ENCODE measurements at places on chromosomes 2 and 18.

GRCh38 chr2:211033765-211034164 lies 477.4 kb downstream of the CPS1 start:
- no peak for DNase-seq

DNA sequence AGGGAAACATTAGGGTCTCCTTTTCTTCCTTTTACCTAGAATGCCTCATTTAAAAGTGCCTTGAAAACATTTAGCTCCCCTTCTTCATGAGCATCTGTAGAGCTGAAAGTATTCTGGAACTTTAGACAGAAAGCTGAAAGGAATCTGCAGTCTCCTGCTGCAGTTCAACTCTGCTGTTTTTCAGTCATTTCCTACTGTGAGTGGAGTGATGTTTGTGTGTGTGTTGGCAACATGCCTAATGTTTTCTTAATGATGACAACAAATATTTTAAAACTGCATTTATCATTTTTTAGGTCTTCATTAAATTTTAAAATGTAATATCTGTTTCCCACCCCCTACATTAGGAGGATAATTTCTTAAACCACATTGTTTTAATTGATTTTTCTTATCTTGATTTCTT lies 66.6 kb downstream of the TWSG1 start:
- no peak for DNase-seq

DNA sequence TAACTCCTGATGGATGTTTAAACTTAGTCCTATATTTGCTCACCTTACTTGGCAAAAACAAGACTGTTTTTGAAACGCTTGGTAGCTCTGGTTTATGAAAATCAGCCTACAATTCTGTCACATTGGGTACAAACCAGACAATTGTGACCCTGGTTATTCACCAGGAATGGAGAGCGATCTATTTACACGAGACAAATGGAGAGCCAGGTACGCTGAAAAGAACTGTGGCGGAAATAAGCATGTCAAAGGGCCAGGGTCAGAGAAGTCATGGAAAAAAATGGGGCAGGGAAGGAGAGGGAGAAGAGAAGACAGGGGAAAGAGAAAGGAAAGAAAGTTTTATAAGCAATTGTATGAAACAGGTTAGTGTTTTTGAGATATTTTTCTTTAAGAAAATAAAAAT lies 119.5 kb upstream of the ZFP36L2 start:
- no peak for DNase-seq

DNA sequence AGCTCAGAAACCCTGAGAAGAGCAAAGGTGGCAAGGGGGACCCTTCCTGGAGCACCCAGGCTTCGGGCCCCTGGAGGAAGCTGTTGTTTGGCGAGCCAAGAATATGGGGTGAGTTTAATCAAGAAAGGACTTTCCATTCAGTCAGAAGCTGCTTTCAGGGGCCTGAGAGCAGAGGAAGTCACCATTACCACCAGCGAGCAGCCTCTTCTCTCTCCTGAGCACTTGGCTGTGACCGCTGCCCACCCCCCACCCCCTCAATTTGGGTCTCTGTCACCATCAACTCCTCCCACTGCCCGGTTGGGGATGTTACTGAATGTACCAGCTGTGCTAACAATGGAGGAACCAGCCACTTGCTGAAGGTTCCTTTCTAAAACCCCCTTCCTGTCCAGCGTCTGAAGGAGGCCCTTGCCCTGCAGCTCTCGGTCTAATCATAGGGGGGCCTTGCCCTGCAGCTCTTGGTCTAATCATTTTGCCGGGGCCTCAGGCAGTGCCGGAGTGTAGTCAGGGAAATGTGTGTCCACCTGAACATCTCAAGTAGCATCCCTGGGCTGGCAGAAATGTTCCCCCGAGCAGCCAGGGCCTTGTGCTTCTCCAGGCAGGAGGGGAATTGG lies 943 bp downstream of the INPP5D start:
- no peak for DNase-seq

GRCh38 chr2:23757686-23758433 lies 169.1 kb downstream of the ATAD2B start:
- no peak for DNase-seq

- DNase-seq: no peak
These were observed 36.5 kb downstream of the LPIN2 start for GRCh38 chr18:2976218-2977132.

GRCh38 chr2:177519534-177520115 lies 127.1 kb downstream of the AGPS start:
- no peak for DNase-seq

- peak; percentile 61 for DNase-seq
These were observed 412 bp upstream of the NCK2 start for GRCh38 chr2:105744091-105744908.

- DNase-seq: no peak
These were observed 217.5 kb downstream of the ZNF804A start for GRCh38 chr2:184815824-184816223.

- no peak for DNase-seq
These were observed 811.2 kb downstream of the RNF144A start for GRCh38 chr2:7728388-7728787.

DNA sequence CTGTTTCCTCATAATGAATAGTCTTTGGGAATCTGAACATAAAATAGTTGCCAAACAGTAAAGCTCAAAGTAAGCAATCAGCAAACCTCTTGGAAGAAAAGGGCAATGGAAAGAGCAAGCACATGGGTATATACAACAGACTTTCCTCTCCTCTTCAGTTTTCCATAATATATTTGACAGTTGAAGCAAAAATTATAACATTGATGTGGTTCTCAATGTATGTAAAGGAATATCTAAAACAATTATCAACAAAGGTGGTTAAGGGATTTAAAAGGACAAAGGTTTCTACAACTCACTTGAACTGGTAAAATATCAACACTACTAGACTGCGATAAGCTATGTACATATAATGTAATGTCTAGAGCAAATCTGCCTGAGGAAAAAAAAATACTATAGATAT lies 168.6 kb upstream of the SMAD7 start:
- no peak for DNase-seq

DNA sequence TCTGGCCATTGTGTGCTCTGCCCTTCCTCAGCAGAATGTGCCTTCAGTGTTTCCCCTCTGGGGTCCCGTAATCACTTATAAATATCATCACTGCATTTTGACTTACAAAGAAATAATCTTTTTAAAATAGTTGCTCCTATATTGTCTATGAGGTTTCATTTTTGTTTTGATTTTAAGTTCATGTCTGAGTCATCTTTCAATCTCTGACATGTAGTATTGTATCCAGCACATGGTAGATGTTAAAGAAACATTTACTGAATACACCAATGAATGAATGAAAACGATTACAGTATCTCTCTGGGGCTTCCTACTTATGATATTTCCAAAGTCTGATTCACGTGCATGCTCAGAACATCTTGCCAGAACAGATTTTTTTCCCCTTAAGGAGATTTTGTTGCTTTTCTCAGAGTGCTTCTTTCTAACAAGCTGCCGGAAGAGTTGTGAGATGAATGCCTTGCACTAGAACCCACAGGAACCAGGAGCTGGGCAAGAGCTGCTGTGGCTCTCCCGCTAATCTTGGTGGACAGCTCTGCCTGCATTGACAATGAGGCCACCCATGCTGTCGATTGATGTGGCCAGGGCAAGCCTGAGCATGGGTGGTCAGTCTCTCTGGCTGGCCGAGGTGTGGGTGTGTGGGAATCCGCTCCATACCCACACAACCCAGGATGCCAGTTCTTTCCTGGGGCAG lies 199.4 kb downstream of the CYRIA start:
- no peak for DNase-seq

GRCh38 chr2:42030200-42030759 lies 17.5 kb upstream of the PKDCC start:
- no peak for DNase-seq

DNA sequence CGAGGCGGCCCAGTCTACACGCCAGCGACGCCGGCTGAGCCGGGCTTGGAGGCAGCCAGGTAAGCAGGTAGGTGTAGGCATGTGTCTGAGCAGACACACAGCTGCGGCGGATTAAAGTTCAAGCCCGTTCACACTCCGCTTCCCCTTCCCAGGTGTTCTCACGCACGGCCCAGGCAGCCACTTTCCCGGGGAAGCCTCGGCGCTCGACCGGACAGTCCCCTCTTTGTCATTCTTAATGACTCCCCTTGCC lies 367 bp downstream of the TGFA start:
- DNase-seq: no peak

DNA sequence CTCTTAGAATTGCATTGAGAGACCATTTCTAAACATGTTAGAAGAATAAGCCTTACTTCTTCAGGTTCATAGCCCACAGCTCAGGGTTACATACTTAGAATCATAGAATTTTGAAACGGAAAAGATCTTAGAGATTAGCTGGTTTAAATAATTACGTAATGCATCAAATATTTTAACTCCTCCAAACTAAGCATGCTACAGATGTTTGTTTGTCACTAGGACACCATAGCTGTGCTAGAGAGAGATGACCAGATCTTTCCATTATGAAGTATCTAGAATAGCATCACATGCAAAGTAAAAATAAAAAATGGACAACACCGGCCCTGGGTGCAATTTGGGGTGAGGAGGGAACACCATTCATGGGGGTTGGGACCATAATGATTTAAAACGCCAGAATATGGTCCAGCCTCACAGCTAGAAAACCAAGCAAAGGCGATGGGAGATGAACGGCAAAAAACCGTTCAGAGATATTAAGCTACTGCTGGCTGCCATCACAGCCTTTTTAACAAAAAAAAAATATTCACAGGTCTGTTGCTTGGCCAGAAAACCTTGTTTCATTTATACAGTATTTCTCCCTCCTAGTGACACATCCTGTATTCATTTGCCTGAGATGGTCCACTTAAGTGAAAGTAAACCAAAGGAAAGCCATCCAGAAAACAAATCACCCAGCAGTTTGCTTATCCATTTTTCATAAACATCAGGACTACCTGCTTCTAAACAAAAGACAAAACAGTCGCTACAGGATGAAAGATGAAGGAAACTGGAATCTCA lies 94.2 kb downstream of the EPHA4 start:
- no peak for DNase-seq

GRCh38 chr2:150681120-150681804 lies 193.8 kb upstream of the RND3 start:
- DNase-seq: no peak

- DNase-seq: no peak
These were observed 502.0 kb downstream of the RNF144A start for GRCh38 chr2:7419186-7419585.

DNA sequence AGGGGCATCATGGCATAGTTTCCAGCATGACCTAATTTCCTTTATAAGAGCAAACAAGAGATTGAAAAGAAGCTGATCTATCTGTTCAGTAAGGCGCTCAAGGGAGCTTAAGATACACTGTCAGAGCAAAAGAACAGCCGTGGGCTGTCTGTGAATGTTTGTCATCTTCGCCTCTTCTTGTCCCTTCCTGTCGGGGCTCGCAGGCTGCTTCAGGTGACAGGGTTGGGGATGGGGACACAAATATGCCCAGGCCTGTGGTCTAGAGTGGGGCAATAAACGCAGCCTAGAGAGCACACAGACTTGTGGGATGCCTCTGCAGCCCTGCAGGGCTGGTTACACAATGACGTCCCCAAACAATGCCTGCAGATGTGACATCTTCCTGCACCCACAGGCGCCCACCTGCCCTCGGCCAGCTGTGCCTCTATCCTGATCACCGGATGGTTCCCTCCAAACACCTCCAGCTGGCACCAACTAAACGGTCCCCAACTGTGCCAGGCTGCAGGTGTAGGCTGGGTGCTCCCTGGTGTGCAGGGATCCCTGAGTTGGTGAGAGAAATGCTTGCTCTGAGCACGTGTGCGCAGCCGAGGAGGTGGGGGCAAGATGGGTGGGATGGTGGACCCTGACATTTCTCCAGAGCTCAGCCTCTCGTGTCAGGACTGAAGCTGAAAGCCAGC lies 72.8 kb downstream of the EDAR start:
- no peak for DNase-seq

DNA sequence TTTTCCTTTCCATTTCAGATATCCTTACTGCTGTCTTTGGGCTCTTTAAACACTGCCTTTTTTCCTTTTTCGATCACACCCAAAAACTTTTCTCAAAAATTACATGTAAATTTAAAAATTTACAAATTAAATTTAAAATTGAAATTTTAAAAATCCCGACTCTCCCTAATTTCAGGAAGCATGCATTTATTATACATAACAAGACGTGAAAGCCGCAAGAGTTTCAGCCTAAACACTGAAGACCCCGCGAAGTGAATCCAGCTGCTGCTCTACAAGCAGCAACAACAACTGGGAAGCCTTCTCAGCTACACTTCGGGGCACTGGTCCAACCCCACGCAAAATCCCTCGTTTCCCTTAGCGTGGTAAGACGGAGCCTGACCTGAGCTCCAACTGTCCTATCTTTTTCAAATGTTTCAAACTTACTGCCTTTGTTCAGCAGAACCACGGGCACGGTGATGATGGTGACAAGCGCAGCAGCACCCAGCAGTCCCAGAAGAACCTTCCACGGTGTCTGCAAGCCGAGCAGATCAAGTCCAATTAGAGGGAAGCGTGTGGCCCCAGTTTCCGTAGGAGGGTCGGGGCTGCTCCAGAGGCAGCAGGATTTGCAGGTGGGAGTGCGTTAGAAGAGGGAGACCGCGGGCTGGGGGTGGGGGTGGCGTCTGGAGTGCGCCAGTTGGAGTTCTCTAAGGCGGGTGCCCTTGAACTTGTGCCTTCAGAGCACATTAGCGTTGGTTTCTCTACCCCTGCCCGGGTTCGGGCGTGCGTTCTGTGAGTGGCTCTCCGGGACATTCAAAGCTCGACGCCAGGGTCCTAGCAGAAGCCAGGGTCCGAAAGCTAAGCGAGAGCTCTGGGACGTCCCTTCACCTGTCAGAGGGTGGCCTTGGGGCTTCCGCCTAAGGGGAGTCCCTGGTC lies 783 bp downstream of the DPP4 start:
- DNase-seq: no peak

DNA sequence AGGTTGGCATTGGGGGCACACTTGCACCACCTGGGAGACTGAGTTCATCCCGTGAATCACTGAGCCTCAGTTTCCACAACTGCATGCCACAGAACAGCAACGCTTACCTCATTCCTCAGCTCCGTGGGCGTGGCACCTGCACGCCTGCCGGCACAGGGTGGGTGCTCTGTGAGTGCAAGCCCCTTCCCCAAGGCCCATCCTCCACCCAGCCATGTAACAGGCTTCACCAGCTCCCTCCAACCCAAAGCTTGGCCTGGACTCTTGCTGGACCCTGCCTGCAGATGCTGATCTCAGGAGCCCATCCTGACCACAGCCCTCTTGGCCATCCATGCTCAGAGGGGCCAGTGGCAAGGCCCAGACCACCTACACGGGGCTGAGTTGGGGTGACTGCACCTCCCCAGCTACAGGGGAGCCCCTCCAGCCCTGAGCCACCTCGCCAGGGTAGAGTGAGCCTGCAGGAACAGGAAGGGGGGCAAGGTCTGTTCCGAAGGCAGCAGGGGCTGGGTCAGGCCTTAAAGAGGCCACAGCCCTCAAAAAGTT lies 1.8 kb downstream of the PRLH start:
- no peak for DNase-seq

- DNase-seq: no peak
These were observed 59.0 kb downstream of the TPGS2 start for GRCh38 chr18:36769611-36770314.

- no peak for DNase-seq
These were observed 262.4 kb upstream of the CCDC68 start for GRCh38 chr18:55221622-55222021.

GRCh38 chr2:37851428-37851827 lies 73.7 kb upstream of the RMDN2 start:
- no peak for DNase-seq

GRCh38 chr2:36839976-36840617 lies 126.2 kb downstream of the STRN start:
- no peak for DNase-seq

Measured in stimulated activated CD8-positive, alpha-beta memory T cell treated with anti-CD3 and anti-CD28 coated beads, Interleukin-12 subunit alpha, Interleukin-12 subunit beta, amount 100 ng/mL, for 4 hours (primary cell).